ENCODE measurements at places on chromosomes 3 and 15.

DNA sequence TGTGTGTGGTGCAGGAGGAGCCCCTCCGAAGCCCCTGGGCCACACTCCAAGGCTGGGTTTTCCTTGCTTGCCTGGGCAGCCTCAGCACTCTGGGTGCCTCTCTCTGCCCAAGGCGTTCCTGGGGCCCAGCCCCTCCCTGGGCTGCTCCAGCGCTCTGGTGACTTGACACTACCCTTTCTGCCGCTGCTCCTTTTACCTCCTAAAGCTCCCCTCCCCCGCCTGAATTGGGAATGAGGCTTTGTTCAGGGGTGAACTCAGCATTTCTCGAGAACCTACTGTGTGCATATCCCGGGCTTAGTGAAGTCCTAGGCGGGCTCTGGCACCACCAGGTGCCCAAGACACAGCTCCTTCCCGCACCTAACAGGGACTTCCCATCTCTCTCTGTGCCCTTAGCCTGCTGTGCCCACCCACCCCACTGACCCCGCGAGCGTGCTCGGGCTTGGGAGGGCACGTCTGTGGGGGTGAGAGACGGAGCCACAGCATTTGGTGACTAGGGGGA lies 1.2 kb upstream of the BAHD1 start:
- DNase-seq: no peak

- peak; percentile 7 for DNase-seq
These were observed 121.8 kb upstream of the CHL1 start for GRCh38 chr3:74676-75243.

DNA sequence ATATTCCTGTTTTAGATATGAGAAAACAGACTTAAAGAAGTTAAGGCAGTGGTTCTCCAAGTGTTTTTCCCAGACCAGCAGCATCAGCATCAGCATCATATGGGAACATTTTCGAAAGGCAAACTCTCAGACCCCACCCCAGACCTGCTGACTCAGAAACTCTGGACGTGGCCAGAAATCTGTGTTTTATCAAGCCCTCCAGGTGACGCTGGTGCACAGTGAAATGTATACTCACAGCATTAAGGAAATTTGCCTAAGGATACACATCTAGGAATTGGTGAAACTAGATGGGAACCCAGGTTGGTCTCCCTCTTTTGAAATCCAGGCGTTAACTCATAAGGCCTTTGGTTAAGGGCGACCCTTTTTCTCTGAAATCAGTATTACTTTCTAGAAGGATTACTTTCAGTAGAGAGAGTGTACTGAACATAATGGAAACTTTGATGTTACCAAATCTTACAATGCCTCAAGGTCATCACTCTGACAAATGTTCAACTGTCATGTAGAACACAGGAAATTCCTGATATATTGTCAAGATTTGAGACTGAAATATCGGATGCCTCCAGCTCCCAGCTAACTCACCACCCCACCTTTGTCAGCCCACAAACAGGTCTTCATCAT lies 910.2 kb downstream of the ROBO1 start:
- DNase-seq: no peak

DNA sequence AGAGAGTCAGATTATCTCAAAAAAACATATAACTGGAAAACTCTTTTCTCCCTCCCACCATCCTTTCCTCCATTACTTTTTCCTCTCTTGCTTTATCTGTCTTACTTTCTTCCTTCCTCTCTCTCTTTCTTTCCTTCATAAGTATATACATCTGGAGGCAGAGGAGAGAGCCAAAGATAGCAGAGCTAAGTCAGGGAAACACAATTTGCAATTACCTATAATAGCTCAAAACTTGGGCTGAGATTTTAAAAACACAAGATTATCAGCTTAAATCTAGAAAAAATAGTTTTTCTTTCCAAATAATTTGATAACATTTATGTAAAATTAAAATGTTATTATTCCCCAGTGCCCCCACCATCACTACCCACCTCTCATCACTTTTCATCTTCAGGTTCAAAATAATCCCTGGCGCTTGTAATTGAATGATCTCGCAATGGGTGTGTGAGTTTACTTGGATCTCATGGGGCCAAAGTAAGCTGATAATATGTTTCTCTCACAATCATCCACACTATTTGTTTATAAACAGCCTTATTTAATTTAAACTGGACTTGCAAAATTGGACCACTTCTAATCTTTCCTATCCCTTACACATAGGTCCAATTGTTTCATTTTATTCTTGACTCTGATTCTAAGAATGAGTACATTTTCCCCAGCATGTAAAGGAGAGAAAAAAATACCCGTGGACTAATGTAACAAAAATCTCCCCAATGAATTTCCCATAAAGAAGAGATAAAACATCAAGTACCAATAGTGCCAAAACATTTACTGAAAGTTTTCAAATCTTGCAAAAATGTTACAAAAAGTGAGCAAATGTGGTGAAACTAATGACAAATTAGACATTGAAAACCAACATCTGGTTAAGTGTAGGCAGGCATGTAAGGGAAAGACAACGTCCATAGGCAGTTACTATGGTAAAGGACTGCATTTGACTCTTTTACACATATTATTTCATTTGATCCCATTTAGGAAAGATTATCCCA lies 236.9 kb downstream of the DTWD1 start:
- no peak for DNase-seq

DNA sequence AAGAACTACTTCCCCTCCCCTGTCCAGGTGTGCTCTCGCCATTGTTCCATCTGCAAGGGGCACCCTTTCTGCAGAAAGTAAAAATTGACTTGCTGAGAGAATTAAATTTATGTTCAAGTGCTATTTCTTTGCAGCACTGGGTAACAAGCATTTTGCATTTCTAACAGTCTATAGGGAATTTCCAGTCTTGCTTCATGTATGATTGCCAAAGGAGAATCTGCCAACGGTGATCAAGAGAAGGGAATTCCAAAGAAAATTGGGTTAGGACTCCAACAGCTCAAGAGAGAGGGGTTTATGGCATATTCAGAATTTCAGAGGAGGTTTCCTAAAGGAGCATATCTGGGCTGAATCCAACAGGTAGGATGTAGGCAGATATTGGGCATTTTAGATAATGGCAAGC lies 136.7 kb upstream of the WNT5A start:
- no peak for DNase-seq

- DNase-seq: peak; percentile 13
These were observed 130.3 kb upstream of the CDIN1 start for GRCh38 chr15:36449084-36449661.

DNA sequence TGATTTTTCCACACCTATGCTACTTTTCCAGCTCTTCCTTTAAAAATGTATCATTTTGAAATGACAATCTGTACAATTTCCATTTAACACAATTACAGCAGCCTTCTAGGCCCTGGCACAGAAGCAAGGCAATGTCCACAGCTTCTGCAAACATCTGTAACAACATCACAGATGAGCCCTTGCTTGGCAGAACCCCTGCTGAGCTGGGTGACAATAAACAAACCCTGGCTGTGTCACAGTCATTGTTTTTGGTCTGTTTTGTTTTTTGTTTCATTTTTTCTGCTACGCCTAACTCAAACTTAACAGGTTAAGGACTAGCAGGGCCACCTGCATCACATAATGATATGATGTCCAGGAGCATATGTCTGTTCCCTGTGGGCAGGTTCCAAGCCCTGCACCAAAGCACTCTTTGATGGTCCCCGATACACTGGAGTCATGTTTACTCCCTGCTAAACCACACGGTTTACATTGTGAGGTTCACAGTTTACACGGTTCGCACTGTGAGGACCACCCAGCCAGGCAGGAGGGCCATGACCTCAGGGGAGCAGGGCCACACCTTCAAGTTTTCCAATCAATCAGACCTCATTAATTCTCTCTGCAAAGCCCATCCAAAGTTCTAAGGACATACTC lies 186.8 kb upstream of the CHRNA7 start:
- no peak for DNase-seq

- no peak for DNase-seq
These were observed 95.7 kb downstream of the SAMMSON start for GRCh38 chr3:70095260-70095659.

- DNase-seq: no peak
These were observed 101.3 kb downstream of the ETFA start for GRCh38 chr15:76209942-76210341.

DNA sequence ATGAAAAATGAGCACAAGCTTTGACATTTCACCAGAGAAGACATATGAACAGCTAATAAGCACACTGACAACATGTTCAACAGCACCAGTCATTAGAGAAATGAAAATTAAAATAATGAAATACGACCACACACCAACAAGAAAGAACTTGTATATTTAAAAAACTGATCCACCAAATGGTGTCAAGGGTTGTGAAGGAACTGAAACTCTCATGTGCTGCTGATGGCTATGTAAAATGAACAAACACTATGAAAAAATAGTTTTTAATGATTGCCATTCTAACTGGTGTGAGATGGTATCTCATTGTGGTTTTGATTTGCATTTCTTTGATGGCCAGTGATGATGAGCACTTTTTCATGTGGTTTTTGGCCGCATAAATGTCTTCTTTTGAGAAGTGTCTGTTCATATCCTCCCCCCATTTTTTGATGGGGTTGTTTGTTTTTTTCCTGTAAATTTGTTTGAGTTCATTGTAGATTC lies 193.8 kb downstream of the SCAPER start:
- no peak for DNase-seq

GRCh38 chr3:139506766-139507165 lies 30.4 kb upstream of the RBP2 start:
- no peak for DNase-seq

- DNase-seq: no peak
These were observed 213.9 kb upstream of the TBL1XR1 start for GRCh38 chr3:177411201-177411600.

- no peak for DNase-seq
These were observed 141.9 kb upstream of the TNIK start for GRCh38 chr3:171602072-171602471.

- peak; percentile 5 for DNase-seq
These were observed 1233.1 kb downstream of the OTOL1 start for GRCh38 chr3:162729686-162730085.

GRCh38 chr15:84661001-84661400 lies 3.0 kb upstream of the NMB start:
- no peak for DNase-seq

DNA sequence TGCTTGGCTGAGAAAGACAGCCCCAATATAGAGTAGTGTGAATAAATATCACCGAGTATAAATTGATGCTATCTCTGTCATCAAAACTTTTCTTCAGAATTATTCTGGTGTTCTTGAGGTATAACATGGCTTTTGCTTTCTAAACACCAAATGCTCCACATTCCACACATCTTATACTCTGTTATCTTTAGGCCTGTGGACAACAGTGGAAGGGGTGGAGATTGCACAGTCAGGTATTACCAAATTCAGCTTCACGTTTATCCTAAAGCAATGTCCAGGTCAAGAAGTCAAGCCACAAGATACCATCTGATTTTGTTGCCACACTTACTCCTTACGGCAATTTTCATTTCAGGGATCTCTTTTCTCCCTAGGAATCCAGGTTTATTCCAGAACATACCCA lies 394.8 kb downstream of the SI start:
- no peak for DNase-seq

GRCh38 chr3:67305922-67306321 lies 307.8 kb downstream of the KBTBD8 start:
- DNase-seq: no peak

DNA sequence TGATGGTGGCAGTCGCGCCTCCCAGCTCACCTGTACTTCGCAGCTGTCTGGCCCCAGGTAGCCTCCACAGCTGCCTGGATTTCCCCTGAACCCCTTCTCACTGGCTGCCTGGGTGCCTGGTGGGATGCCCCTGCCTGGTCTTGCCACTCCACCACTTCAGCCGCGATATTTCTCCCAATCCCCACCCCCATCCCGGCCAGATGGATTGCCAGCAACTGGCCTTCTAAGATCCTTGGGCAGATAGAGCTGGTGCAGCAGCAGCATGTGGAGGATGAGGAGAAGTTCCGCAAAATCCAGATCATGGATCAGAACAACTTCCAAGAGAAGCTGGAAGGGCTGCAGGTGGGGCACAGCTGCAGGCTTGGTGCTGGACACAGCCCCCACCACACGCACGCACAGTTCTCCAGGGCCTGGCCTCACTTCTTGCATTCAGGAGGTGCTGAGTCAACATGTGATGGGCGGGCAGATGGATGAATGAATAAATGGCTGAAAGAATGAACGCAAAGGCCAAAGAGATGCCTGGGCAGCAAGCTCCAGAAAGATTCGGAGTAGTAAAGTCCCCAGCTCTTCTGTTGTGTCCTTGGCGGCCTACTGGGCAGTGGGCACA lies 35.7 kb downstream of the DNAH1 start:
- no peak for DNase-seq

GRCh38 chr3:165505657-165506056 lies 309.5 kb upstream of the SLITRK3 start:
- DNase-seq: no peak

GRCh38 chr3:151707216-151707615 lies 26.5 kb upstream of the AADACL2 start:
- DNase-seq: no peak

GRCh38 chr3:191426311-191426710 lies 34.7 kb upstream of the PYDC2 start:
- no peak for DNase-seq

DNA sequence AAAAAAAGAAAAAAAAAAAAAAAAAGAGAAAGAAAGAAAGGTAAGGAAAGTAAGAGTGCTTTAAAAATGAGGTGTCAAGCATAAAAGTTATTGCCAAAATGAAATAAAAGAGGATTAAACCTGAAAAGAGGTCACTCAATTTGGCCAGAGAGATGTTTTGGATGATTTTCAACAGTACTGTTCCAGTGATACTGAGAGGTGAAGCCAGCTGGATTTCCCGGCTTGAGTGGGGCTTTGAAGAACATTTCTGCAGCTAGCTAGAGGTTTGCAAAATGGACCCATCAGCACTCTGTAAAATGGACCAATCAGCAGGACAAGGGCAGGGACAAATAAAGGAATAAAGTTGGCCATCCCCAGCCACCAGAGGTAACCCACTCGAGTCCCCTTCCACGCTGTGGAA lies 128.5 kb downstream of the LSAMP start:
- DNase-seq: no peak

DNA sequence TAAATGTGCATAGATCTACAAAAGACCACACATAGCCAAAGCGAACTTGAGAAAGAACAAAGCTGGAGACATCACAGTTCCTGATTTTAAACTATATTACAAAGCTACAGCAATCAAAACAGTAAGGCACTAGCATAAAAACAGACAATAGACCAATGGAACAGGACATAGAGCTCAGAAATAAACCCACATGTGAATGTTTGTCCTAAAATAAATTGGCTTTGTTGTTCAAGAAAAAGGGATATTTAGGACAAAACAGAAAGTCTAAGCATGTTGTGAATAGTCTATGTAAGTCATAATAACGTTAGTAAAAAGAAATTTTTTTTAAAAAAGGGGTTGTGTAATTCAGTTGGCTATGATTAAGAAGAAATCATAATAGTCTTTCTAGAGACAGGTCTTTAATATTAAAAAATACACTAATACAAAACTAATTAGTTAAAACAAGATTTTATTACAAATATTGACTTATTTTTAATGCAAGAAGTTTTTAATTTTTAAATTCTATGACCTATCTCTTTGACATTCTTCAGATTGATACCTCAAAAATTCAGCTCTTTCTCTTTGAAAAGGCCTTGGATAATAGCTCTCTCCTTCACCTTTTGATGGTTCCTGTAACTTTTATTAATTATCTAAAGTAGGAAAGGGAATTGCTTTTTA lies 11.6 kb downstream of the TMEM212 start:
- DNase-seq: peak; percentile 29

- peak; percentile 81 for DNase-seq
These were observed 35.6 kb downstream of the DAPK2 start for GRCh38 chr15:64010719-64011118.

Measured in astrocyte of the spinal cord (primary cell).